GM23248 (cell line): ENCODE measurements at places on chromosomes 2 and 18.

DNA sequence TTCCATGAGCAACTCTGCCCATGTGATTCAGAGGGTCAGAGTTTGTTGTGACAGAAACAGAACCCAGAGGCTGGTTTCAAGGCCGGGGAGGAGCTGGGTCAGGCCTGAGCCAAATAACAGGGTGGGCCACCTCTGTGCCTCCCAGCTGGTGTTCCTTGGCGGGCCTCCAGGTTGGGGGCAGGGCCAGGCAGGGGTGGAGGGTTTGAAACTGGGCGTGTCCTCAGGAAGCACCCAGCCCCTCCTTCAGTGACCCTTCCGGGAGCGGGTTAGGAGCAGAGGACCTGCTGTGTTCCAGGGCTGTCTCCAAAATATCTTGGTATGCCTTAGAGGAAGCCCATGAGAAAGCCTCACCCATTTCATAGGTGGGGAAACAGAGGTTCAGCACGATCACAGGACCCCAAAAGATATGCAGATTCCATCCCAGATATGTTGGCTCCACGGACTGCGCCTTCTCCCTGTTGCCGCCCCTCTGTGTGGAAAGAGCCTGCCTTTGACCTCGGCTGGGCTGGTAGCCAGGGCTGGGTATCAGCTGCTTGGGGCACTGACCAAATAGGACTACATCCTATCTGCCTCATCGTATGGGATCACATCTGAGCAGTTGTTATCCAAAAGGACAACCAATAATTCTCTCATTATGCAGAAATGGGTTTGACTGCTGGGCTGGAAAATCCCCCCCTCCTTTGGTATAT is 74.8 kb upstream of the GLI2 start:
- DNase-seq, result no peak

DNA sequence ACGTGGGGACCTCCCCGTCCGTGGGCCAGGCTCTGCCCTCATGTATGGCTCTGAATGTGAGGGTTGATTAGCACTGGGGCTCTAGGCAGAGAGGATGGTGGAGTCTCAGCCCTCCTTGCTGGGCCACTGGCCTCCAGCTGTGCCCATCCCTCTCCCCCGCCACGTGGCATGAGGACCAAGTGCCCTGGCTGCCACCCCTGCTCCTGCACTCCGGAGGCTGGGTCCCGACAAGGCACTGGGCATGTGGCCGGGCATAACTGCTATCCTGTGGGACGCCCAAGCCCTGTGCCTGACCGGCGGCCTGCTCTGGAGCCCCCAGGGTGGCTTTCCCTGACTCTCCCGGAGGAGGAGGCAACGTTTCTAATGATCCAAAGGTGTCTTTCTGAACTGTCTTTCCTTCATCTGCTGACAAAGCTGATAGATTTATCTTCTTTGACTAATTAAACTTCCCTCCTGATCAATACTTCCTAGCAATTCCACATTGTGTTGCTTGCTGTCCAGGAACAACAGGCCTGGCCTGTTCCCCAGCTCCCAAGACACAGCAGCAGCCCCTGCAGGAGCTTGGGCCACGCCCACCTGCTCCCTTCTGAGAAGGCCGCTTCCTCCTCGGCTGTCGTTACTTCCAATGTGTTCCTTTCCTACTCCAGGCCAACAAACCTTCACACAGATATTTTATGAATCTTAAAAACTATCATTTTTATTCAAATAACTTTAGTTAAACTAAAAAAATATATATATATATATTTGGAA is 132.0 kb downstream of the SNTG2 start:
- no peak for DNase-seq

DNA sequence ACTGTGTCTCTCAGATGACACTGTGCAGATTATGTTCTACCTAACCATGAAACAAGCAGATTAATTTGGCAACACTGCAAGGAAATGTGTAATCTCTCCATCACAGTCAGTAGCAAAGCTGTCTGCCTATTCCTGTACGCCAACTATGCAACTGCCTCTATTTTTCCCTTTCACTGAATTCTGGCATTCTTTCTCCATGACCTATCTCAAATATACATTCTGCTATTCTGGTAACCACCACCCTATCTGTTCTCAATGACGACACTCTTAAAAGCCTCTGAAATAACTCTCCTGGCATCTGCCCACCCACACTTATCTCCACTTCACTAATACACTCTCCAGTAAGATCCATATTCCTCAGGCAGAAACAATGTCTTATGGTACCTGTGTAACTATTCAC is 78.7 kb downstream of the ABCA12 start:
- peak; percentile 6 for DNase-seq

DNA sequence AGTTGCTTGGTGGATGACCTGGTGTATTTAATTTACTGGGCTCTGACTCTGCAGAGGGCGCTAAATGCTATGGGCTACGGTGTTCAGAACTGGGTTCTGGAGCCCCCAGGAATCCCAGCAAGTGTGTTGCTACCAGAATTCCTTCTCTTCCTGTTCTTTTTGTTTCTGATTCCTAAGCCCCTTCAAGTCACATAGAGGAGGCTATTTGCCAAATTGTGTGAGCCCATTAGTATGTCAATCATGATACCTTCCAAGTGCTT is 358.2 kb upstream of the SPRED2 start:
- DNase-seq, result no peak

DNA sequence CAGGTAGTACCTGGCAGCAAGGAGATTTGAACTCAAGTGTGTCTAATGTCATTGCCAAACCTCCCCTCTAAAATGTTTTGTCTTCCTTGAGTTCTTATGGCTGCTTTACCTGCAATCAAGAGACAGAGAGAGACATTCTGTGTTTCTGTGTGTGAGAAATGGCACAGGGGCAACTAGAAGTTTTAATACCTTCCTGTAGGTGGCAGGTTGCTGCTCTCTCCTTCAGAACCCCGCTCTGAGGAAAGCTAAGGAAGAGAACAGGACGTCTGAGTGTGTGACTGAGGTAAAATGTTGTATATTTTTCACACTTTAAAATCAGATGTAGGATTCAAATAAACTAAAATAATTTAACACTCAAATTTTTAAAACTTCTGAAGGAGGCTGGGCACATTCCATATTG is 19.2 kb downstream of the DTNA start:
- DNase-seq, result peak; percentile 55
